ENCODE measurements at places on chromosomes 12 and 14.

GRCh38 chr14:61636779-61637178 is 58.5 kb upstream of the HIF1A start:
- DNase-seq, result no peak

- DNase-seq, result peak; percentile 24
These were observed 23.0 kb upstream of the EIF2B2 start for GRCh38 chr14:74979442-74980397.

DNA sequence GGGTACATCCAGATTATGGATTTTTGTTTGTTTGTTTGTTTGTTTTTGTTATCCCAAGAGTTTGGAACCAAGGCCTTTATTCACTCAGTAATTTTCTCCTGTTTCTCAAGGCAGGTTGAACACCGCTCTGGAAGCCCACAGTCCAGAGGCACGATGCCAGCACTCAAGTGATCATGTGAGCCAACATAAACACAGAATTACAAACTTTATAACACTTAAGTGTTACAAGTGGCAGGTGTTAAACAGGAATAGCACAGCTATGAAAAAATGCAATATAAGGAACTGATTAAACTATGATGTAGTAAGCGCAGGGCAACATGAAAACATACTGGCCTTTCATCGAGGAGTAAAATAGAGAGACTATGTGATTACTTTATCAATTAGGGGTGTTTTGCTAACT is 1885.8 kb upstream of the SEL1L start:
- DNase-seq, result no peak

DNA sequence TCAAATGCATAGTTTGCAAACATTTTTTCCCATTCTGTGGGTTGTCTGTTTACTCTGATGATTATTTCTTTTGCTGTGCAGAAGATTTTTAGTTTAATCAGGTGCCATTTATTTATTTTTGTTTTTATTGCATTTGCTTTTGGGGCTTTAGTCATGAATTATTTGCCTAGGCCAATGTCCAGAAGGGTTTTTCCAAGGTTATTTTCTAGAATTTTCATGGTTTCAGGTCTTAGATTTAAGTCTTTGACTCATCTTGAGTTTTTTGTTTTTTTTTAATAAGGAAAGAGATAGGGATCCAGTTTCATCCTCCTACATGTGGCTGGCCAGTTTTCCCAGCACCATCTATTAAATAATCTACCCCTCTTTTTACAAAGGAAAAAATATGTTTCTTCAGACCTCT is 57.2 kb upstream of the TMEM260 start:
- DNase-seq, result no peak

DNA sequence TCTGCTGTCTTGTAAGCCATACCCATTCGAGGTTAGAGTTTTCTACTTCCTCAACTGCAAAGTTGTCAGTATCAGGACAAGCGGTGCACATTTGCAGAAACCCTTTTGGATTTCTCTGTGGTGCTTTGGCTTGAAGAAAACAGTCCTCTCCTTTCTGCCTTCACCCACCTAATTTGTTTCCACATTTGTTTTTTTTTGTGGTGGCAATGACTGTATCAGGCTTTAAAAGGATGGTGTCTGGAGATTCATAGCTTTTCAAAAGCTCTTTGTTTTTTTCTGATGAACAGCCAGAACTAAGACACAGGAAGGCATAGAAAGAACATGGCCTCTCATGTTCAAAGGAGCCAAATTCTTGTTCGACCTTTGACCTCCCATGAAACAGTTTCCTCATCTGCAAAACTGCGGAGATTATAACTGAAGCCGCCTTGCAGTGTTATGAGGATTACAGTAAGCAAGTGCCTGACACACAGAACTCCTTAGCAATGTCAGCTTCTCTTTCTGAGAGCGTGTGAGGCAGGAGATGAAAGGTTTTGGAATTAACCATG is 270.6 kb upstream of the TBX3 start:
- DNase-seq, result no peak

GRCh38 chr12:3559601-3560294 is 68.7 kb downstream of the PRMT8 start:
- no peak for DNase-seq

DNA sequence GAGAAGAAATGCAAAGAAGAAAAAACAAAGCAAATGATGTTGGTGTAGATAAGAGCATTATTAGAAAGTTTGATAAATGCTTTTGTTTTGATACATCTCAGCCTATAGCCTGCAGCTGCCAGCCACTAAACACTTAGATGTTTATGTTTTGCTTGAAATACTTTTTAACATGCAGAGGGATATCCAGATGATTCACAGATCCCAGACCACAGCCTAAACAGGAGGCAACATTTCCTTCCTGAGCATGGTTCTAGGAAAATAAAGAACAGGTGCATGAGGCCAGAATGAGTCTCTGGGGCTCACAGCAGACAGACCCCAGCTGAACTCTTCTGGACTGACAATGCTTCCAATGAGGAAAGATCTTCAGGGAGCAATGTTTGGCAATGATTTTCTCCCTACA is 103.7 kb upstream of the EEA1 start:
- DNase-seq, result no peak

DNA sequence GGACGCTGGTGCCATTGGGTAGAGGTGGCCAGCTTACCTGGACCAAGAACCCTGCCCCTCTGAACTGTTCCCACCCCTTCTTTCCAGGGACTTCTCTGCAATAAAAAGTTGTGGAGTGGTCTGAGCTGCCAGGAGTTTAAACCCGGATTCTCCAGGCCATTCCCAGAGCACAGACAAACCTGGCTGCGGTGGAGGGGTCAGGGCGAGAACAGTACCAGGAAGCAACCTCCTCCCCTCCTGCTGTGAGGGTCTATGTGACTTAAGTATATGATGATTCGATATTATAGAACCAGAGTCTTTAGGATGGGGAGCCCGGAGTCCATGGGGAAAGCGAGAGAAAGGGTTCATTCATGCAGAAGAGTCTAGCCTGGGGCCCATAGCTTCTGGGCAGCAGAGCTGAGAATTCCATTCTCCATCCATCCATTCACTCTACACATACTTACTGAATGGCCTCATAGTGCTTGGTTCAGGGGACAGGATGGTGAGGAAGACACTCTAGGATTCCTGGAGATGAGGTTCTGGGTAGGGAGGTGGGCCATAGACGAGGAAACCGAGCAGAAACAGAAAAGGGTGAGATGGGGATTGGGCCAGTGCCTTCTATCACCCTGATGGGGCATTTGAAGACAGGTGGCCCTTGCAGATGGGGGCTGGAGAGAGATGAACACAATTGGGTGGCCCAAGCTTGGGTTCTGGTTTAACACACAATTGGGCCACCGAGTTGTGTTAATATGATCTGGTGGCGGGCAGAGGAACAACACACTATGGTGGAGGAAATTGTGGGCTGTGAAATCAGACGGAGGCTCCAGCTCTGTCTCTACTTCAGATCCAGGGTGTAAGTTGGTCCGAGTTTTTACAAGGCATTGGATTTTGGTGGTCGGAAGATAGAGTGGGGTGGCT is 5.2 kb downstream of the KRT86 start:
- no peak for DNase-seq

GRCh38 chr14:52365071-52365470 is 51.0 kb downstream of the PTGER2 start:
- DNase-seq, result peak; percentile 62

GRCh38 chr12:92378682-92379479 is 233.2 kb upstream of the BTG1 start:
- DNase-seq, result no peak

GRCh38 chr14:58772116-58772515 is 134.4 kb downstream of the DACT1 start:
- no peak for DNase-seq
